Astrocyte of the spinal cord (primary cell): ENCODE measurements at places on chromosomes 1 and 21.
A peak's percentile ranks its signal among the peaks of the same experiment; 100 is the strongest.

DNA sequence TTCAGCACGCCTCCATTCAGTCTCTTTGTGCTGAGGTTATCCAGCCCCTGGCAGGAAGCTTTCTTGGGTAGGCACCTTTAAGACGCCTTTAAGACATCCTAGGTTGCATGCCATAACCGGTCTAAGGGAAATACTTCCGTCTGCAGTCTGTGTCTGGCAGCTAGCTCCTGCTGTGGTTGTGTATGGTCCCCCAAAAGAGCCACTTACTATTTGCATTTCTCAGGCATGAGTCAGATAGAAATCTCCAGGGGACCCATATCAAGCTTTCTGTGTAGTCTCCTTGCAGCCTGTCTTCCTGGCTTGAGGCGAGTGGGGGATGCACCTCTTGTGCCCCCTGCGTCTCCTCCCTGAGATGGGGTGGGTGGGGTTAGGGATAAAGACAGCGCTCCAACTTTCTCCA lies 10.0 kb upstream of the RYR2 start:
- DNase-seq: peak; percentile 48

GRCh38 chr1:180571832-180572636 lies 13.3 kb downstream of the OVAAL start:
- DNase-seq: no peak

DNA sequence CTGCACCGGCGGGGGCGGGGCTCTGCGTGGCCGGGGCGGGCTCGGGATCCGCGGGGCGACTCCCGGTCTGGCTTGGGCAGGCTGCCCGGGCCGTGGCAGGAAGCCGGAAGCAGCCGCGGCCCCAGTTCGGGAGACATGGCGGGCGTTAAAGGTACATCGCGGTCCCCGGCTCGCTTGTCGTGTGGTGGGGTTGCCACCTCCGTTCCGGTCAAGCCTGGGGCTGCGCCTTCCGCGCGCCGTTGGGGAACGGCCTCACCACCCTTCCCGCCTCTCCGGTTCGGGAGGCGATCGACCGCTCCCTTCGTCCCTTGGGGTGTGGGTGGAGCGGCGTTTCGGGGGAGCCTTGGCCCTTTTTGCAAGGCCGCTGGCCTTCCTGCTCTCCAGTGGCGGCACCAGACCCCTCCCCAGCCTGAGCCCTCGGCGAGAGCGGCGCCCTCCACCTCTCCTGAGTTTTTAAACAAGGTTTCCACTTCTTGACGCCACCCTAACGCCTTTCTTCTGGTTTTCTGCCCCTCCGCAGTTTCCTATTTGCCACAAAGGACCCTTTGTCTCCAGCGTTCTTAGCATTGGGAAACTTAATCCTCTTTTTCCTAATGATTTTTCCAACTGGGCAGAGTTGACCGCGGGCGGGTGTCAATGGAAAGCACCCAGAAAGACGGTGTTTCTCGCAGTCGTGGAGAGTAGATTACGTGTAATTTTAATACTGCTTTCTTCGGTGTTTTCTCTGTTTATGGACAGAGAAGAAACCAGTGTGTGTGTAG lies at the start of the genes LEPR and LEPROT:
Gene LEPR (plus strand): TSS at position 79 of the 761 bp plus-strand sequence. CDS start 144,898 bp downstream, outside the sequence.
Gene LEPROT (plus strand): TSS at position 79 of the 761 bp plus-strand sequence. CDS start 57 bp downstream, at position 136.
- DNase-seq: peak; percentile 67

- no peak for DNase-seq
These were observed 11.7 kb upstream of the PLEKHO1 start for GRCh38 chr1:150138044-150138443.

DNA sequence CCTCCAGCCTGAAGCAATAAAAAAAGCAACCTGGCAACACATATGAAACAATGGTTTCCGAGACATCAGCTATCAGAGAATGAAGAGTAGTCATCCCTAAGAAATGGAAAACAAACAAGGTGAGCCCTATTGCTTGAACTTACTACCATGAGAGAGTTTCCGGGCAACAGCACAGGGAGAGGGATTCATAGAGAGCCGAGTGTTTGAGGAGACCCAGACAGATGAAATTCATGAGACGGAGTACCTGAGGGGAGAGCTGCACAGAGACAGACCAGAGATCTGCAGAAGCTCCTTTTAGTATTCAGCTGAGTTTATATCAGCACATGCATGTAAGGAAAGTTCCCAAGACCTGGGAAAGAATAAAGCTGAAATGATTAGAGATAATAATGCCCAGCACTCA lies 19.8 kb downstream of the CRB1 start:
- DNase-seq: no peak

GRCh38 chr1:209996348-209996747 lies 58.3 kb downstream of the SYT14 start:
- no peak for DNase-seq

GRCh38 chr1:234300096-234300495 lies 73.2 kb upstream of the COA6 start:
- DNase-seq: no peak

DNA sequence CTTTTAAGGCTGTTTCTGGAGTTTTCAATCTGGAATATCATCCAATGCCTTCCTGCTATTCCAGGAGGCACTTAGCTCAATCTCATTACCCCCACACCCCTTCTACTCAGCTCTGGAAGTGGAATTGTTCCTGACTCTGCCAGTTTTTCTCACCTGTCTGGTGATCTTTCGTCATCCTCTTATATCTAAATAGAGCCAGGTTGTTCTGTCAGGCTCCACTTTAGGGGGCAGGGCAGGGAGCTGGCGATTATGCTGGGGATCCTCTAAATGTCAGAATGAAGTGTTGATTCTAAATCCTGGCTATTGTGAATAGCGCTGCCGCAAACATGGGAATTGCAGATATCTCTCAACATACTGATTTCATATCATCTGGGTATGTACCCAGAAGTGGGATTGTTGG lies 63.6 kb upstream of the ETV3 start:
- no peak for DNase-seq

DNA sequence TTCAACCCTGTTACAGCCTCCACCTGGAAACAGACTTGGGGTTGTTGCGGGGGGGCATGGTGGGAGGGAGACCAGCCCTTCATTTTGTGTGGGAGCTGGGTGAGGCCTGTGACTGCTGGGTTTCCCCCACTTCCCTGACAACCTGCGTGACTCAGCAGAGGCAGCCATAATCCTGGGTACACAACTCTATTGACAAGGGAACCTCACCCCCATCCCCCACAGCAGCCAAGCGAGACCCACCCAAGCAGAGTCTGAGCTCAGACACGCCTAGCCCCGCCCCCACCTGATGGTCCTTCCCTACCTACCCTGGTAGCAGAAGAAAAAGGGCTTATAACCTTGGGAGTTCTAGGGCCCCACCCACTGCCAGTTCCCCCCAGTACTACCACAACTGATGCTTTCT lies 8.0 kb upstream of the CCDC190 start:
- no peak for DNase-seq

GRCh38 chr1:184393962-184394361 lies 7.1 kb downstream of the C1orf21 start:
- DNase-seq: no peak

GRCh38 chr1:150053926-150054325 lies 13.7 kb upstream of the VPS45 start:
- no peak for DNase-seq

DNA sequence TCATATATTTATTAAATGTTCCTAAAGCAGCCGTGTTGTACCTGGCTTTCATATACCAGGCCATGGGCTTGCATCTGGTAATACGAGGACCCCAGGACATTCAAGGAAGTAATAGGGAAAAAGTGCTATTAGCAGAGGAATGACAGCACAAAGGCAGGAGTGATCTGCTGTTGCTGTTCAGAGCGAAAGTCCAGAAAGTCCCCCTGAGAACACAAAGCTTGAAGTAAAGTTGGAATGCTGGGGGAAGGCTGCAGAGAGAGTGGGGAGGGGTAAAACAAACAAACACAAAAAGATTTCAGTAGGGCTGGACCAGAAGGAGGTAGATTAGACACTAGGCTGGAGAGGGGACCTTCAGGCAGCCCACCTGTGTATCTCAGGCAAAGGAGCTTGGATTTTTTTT lies 94.6 kb upstream of the C8B start:
- no peak for DNase-seq

DNA sequence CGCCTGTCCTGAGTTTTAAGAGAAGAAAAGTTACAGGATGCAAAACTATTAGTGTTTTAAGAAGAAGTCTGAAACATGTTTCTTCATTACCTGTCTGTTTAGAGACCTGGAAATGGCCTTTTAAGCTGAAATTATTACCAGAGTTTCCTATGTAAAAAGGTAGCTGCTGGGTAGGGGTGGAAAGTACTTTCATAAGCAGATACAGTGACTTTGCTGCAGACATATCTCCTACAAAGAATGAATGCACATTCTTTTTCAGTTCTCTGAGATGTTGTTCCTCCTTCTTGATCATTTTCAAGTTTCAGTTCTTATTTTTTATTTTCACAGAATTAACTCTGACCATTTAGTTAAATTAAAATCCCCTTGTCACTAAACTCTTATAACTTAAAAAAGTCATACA lies 1329.6 kb downstream of the KCNT2 start:
- DNase-seq: no peak

DNA sequence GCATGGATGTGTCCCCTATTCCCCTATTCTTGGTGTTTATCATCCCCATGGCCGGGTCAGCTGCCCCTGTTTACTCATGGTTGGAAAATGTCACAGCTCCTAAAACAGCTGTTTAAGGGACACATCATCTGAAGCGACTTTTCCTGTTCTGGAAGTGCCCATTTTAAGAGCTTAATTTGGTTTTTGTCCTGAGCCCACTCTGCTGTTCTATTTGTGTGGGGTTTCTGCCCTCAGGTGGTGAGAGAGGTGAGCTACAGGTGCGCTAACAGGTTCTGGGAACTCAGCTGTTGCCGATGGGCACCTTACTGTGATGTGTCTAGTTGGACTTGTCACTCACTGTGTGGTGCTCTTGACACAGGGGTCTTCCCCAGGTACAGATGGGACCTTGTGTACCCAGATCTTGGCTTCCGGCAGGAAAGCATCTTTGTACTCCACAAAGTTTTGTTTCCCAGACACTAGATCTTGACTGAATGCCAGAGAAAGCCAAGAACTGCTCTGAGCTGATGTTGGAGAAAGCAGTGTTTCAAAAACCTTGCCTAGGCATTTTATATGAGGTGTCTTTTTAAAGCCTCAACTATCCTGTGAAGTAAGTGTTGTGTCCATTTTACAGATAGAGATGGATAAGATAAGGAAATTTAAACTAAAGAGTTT lies 59.0 kb upstream of the CD1D start:
- peak; percentile 37 for DNase-seq

DNA sequence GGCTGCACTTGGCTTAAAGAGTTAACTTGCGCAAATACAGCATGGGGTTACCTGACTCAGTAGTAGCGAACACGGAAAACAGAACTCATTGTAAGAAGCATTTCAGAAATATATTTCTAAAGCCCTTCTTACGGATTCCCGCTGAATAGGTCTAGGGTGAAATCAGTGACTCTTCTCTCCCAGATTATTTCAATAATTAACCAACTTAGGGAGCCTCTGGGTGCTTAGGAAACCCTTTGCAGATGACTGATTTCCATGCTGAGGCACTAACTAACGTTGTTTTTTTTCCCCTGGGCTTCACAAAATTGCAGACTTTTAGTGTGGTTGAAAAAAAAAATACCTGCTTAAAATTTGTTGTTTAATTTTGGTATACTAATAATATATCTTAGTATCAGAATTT lies 40.3 kb downstream of the BTG3 start:
- no peak for DNase-seq

GRCh38 chr1:1250786-1251284 lies 4.3 kb upstream of the C1QTNF12 start:
- no peak for DNase-seq

- peak; percentile 77 for DNase-seq
These were observed 18.8 kb upstream of the TENT5B start for GRCh38 chr1:27031235-27032118.

GRCh38 chr1:20930427-20930826 lies 143.3 kb upstream of the HP1BP3 start:
- no peak for DNase-seq

GRCh38 chr1:111923766-111924165 lies 65.7 kb downstream of the KCND3 start:
- no peak for DNase-seq

- DNase-seq: no peak
These were observed 8.8 kb upstream of the P3R3URF start for GRCh38 chr1:46184920-46185658.

GRCh38 chr21:45632637-45633251 lies 10.8 kb upstream of the PCBP3 start:
- no peak for DNase-seq

DNA sequence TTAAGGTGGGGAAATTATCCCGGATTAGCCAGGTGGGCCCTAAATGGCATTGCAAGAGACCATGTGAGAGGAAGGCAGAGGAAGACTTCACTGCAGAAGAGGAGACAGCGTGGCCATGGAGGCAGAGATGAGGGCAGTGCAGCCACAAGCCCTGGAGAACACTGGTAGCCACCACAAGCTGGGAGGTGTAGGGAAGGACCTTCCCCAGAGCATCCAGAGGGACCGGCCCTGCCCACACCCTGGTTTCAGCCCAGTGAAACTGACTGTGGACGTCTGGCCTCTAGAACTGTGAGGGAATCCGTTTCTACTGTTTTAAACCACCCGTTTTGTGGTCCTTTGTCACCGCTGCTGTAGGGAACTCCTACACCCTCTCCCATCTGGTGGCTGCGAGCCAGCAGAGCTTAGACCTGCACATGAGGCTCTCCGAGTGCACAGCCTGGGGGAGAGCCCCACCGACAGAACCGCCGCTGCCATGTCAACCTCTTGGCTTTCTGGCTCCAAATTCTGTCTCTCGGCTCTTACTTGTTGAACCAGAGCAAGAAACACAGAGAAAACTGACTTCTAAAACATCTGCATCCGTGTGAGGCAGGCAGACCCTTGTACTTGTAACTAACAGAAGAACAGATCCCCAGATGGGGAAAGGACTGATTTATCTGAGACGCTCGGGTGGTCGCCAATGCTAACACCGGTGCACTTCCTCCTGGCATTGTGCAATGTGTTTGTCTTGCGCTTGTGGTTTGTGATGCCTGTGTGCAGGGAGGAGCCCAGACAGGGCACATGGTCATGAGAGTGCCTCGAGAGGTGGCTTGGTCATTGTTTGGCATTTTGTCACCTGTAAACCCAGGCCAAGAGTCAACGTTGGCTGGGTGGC lies 90.8 kb upstream of the TMPRSS2 start:
- no peak for DNase-seq

- DNase-seq: no peak
These were observed 5.6 kb upstream of the YRDC start for GRCh38 chr1:37813529-37814145.

DNA sequence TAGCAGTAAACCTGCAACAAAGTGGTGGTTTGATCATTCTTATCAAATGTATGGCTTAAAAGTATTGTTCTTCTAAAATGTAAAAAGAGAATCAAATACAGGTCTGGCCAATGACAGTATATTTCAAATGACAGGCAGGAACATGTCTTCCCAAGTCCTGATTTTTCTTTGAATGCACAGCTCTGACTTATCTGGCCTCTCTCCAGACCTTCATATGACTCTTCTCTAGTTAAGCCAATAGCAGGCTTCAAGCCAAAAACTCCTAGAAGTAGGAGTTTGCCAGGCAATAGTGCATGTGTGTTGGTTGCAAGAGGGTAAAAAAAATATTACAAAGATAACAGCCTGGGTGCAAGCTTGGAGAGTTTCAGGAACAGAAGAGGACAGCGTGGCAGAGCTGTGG lies 345.5 kb downstream of the SMYD3 start:
- DNase-seq: peak; percentile 61

- peak; percentile 43 for DNase-seq
These were observed at the start of gene DIRAS3 for GRCh38 chr1:68049941-68050878. Gene DIRAS3 (minus strand): TSS chr1:68050627. CDS start chr1:68047297, 3,330 bp downstream.
